ENCODE measurements at places on chromosomes 4 and X.

DNA sequence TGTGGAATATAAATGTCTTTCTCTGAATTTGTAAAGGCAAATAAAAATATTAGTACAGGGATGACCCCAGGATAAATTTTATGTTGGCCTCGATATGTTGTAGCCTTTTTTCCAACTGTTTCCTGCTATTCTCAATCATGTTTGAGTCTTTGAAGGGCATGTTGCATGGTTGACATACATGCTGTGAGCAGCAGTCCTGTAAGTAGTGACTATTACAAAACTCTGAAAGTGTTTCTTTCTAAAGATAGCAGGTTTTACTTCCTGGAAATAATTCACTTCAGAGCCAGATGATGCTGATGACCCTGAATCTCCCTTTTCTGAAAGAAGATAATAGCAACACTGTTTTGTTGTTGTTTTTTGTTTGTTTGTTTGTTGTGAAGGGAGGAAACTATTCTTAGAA is 393.0 kb upstream of the GNPDA2 start:
- DNase-seq, result no peak

DNA sequence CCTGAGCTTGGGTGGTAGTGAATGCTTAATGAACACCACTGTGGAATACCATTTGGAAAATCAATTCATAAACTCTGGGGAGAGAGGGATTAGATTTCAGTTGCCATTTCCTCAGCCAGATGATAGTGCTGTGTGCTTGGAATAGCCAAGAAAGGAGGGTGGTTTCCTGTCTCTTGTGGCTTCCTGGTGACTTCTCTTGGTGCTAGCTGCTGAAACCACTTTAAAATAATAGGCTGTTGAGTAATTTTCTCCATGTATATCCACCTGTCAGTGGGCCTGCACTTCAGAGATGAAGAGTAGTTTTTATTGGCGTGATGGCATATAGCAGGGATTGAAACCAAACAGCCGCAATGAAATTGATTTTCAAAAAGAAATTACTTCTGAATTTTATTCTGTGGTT is 11.8 kb downstream of the EDA start:
- no peak for DNase-seq

DNA sequence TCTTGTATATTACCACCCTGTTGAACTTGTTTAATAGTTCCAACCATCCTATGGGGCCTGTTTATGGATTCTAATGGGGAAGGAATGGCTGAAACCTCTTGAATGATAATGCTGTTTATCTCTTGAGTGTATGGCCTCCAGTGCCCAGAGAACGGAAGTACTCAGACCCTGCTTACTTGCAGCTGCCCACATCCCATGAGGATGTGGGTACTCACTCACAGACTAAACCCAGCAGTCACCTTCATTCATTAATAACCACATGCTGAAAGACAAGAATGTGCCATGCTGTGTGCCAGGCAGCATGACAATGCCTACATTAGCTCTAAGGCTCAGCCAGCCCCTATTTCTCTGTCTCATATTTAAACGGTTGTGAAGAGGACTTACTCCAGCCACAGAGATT is 5.9 kb upstream of the ARMCX5 start:
- no peak for DNase-seq

DNA sequence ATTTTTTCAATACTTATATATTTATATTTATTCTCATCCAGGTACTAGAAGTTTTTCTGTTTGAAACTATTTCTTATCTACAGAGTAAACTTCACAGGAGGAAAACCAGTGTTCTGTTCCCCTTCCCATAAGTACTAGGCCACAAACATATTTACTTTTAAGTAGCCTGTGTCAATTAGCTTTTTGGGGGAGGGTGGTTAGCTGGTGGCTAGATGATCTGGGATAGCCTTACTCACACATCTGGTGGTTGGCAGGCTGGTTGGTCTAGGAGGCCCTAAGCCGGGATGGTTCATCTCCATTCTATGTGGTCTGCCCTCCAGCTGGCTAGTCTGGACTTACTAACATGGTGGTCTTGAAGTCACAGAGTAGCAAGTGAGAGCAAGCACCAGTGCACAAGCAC is 6.2 kb downstream of the JADE3 start:
- no peak for DNase-seq

GRCh38 chrX:3244955-3245354 is 101.5 kb downstream of the MXRA5 start:
- DNase-seq, result no peak

DNA sequence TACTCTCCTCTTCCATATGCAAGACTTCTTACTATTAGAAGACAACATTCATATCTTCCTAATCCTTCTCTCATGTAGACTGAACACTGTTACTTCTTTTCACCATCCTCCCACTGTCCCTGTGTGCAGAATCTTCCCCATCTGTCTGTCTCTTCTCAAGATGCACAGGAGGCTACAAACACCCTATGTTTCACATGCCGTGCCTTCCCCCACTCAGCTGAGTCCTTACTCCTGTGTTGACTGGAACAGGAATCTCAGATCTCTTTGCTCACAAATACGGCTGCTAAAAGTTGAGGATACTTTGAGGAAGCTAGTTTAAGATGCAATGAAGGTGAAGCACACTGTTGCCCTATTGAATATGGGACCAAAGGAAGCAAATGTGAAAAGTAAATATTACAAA is 168.5 kb upstream of the GPC4 start:
- DNase-seq, result no peak

GRCh38 chrX:40127052-40127451 is 29.3 kb upstream of the BCOR start:
- DNase-seq, result no peak

DNA sequence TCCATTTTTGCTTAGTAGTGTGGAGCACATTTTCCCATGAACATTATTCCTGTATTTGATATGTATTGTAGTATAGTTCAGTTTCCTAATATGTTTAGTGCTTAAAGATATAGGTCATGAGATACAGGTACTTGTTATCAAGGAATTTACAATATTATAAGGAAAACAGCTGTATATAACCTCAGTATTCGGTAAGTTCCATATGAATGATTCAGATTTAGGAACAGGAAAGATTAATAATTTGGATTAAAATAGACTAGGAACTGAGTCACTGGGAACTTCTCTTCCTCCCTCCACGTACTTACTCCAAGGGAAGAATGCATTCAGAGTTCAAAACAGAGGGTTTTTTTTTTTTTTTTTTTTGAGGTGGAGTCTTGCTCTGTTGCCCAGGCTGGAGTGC is 20.0 kb downstream of the DIAPH2 start:
- no peak for DNase-seq

DNA sequence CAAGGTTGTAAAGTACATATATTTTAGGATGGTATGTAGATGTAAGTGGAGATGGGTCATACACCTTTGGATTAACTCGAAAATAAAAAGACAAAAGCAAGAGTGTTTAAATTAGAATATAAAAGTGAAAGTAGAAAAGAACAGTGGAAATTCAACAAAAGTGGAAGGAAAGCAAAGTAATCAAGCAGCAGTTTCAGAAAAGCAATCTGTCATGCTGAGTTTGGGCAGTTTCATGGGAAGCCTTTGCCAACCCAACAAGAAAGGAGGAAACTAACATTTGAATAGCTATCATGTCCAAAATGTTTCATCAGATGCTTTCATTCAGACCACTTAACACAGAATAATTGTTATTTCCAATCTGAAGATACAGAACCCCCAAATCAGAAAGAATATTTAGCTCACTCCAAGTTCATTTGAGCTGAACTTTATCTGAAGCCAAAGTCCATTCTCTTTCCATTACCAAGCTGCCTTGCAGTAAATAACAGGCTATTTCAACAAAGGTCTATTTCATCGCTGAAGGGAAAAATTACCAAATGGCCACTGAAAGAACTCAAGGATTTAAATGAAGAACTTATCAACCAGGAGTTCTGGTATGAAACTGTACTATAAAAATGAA is 1.8 kb upstream of the EXOSC9 start:
- DNase-seq, result no peak

DNA sequence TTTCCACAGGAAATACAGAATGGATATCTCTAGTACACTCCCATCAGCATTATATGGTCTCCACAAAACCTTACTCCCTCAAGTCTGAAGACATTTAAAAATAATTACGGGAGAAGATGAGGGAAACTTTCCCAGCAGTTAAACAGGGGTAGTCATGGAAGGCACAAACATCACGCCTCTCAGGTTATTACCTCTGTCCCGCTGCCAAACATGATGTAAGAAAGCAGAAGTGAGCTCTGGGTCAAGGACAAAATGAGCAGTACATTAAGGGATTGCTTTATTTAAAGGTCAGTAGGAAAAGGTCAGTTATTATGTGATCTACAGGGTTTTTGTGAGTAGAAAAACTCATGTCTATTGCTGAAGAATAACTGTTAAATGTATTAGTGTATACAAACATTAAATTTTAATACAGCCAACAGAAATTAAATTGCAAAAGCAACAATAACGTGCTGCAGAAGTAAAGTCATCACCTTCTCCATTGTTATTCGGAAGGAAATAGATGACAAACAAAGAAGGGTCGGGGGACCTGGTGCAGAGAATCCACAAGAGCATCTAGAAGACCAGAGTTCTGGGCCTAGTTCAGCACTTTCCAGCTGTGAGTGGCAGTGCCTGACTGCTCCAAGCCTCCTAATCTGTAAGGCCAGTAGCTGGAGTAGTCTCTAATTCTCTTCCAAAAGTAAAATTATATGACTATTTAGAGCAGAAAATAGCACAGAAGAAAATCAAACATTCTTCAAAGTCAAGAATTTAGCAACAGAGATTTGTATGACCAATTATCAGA is 171.2 kb downstream of the PPP3CA start:
- no peak for DNase-seq

DNA sequence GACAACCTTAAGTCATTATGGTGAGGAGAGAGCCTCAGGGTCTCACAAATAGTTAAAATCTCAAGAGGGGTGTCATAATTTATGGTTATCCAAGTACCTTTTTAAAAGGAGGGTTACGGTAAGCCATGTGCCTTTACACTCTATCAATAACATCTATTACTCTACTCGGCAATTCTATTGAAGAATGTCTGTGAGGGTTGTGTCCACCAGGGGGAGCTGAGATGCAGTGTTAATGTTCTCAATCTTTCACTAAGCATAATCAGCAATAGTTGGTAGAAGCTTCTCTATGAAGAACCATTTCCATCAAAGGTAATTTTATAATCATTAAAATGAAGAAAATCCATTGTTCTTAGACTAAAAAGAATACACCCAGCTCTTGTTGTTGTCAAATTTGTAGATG is 457.4 kb downstream of the CENPC start:
- peak; percentile 14 for DNase-seq

DNA sequence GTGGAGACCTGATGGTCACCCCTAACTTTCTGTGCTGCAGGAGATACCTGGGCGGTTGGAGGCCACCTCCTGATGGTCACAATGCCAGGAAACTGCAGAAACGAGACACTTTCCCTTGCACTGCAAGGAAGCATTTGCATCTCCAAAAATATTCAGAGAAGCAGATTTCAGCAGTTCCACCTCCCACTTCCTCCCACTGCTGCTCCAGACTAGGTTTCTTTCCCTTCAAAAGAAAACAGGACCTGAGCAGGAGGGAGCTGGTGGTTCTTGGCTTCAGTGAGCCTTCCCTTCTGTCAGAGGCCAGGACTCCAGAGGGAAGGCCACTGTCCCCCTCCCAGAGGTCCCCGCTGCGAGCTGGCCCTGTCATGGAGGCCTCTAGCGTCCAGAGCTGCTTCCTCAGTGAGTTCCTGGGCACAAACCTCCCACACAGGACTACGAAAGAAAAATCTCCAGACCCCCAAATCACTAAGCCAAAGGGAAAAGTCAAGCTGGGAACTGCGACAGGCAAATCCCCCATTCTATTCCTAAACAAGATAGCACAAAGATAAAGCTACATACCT is 35.9 kb downstream of the GPM6B start:
- no peak for DNase-seq

- DNase-seq, result no peak
These were observed 38.5 kb upstream of the STPG2 start for GRCh38 chr4:98181809-98182208.

GRCh38 chrX:109533631-109534030 is 3.0 kb upstream of the NXT2 start:
- DNase-seq, result no peak

DNA sequence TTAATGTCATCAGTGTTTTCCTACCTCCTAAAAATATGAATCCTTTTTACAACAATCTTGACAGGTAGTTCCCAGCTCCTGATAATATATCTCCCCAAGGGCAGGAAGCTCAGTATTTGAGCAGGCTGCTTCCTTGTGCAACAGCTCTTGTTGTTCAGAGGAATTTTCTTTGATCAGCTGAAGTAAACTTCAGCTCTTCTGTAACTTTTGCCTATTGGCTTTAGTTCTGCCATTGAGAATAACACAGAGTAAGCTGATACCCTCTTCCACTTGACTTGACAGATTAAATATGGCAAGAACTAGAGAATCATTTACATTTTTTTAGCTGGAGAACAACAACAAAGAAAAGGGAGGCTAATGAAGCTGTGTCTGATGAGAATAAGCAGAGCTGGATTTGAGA is 75.2 kb downstream of the LUZP4 start:
- DNase-seq, result no peak

DNA sequence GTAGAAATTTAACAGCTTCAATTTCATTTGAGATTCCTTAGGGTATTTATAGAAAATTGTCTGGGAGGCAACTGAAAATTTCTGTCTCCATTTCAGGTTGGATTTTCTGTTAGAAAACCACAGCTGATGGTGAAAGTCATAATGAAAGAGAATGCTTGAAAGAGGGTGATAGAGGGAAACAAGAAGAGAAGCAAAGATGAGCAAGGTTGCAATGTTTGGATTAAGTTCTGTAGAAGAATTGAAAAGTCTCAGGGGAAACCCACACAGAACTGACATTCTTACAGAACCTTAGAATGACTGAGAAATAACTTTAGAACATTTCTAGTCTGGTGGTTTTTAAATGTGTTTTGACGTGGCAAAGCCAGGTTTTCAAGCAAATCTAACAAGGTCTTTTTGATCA is 14.7 kb downstream of the GBA3 start:
- DNase-seq, result no peak

DNA sequence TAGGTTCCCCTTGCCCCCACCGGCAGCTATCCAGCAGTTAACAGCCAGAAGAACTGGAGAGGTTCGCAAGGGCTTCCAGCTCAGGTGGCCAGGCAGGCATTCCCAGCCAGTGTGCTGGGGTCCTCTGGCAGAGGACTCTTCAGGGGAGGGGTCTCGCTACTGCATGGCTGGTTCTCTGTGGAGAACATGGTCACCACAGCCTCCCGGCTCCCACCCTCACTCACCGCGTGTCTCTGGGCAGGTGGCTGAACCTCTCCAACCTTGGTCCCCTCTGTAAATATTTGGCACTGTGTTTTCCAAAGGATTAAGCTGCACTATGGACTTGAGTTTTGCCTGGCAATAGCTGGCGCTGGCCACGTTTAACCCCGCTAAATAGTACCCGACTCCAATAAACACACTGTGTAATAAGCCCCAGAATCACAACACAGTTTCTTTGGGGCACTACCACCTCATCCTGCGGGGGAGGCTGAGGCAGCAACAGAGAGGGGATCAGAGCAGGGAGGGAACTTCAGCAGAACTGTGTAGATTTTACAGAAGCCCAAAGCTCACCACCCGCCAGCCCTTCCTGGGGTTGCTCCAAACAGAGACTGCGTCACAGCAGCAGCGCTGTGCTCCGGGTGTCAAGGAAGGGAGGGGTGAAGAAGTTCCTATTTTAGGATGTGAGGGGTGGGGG is 15.2 kb downstream of the BCOR start:
- DNase-seq, result no peak

- DNase-seq, result no peak
These were observed 392.5 kb downstream of the C4orf33 start for GRCh38 chr4:129488427-129488826.

GRCh38 chr4:2251795-2252529 is 9.9 kb downstream of the MXD4 start:
- DNase-seq, result no peak

- DNase-seq, result peak; percentile 72
These were observed 89.4 kb upstream of the TRIM2 start for GRCh38 chr4:153114771-153115321.

Measured in CD4-positive, alpha-beta T cell treated with Interleukin-21 for 1 hour (primary cell).